ENCODE measurements at places on chromosomes 2 and 18. TPM values are rescaled to one million over a fixed set of nuclear protein-coding genes. Genes with fewer than 3 reads are reported as not detected.

Gene SKOR2
- total RNA-seq = not detected

Gene PPP3R1
- 64.9 TPM for total RNA-seq

Gene MRO
- 0.24 TPM for total RNA-seq

GRCh38 chr2:104476563-104476988, 377.3 kb upstream of the POU3F3 start:
- DNase-seq = no peak

Data from uterus (tissue), 4 donors.